WTC11 (cell line): ENCODE measurements at places on chromosomes 1 and 21. TPM values are rescaled to one million over a fixed set of nuclear protein-coding genes. Genes with fewer than 3 reads are reported as not detected.

- no peak for DNase-seq
Measured at GRCh38 chr1:75980972-75981897, 49.0 kb upstream of the ASB17 start.

DNA sequence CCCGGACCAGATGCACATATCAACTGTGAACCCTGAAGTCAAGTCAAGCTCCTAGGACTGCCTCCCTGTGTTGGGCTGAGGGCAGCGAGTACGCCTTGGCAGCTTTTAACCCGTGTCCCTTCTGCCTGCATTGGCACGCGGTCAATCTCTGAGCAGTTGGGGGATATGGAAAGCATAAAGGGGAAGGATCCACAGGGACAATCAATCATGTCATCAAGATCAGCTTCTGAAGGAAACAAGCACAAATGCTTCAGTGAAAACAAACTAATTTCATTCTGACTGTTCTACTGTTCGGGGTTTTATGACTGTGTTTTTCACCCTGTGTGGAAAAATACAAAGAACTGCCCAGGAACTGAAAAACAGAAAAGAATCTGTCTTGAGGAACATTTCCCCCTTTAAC, 106.2 kb downstream of the RUNX1 start:
- DNase-seq: no peak

- DNase-seq: no peak
Measured at GRCh38 chr1:28867850-28868249, 46.5 kb upstream of the EPB41 start.

DNA sequence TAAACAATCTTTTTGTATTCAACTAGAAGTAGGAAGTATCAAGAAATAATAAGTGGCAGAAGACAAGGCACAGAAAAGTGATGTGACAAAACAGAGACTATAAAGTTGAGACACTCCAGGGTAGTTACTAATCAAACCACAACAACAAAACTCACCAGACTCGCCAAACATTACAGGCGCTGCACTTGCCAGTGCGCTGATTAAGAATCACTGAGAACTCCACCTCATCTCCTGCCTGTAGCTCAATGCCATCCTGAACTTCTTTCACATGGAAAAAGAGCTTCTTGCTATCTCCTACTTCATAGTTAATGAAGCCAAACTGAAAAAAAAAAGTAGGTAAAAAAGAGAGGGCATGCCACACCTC, 2.8 kb upstream of the NRAS start:
- no peak for DNase-seq

DNA sequence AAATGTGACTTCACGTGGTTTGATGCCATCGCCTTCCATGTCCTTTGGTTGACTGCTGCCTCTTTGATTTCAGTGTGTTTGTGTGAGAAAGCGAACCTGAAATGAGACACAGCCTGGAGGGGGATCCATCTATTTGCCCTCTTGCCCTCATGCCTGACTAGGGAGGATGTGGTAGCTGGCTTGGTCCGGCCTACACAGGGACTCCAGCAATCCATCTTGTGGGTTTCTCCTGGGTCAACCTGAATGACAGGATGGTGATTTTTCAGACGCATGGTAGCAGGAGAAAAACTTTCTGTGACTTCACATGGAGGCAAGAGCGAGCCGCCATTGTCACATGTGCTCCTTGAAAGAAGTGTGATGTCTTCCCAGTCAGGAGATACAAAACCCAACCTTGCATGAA, 117.9 kb upstream of the DNAH14 start:
- no peak for DNase-seq

GRCh38 chr1:11978301-11978700, 1.9 kb upstream of the MFN2 start:
- DNase-seq: no peak

DNA sequence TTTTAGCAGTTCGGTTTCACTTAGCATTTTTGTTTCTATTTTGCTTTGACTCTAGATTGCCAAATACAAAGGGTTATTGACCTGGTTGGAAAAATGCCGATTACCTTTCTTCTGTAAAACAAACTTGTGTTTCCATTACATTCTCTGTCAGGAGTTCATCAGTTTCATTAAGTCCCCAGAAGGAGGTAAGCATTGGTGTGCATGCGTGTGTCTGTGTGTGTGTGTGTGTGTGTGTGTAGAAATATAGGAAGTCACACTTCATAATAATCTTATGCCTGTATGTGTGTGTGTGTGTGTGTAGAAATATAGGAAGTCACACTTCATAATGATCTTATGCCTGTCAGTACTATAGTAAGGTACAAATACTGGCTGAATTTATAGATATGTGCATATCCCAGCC, 10.0 kb downstream of the RGSL1 start:
- DNase-seq: no peak

NUDT4B gene
- not detected in 3 replicates for total RNA-seq

TRIM67 gene
- not detected in 3 replicates for total RNA-seq
